Muscle of arm (tissue), 14 donors: ENCODE measurements at places on chromosomes 3 and 15. TPM values are rescaled to one million over a fixed set of nuclear protein-coding genes. Genes with fewer than 3 reads are reported as not detected.

DNA sequence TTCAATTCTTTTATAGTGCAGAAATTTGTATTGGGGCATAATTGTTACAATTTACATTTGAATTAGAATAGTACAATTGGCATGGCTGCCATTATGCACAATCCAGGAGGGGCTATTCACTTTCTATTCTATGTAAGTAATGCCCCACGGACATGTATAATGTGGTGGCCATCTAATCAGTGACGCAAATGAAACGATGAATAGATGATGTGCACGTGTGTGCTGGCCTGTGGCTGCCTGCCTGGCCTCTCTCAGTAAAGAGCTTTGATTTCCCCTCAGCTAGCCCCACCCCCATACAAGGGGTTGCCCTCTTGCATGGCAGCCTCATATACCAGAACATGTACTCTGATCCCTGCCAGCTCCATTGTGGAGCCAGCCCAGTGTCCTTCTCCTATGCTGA is 86.5 kb downstream of the BOC start:
- DNase-seq, result no peak

GRCh38 chr15:50519740-50520425 is 26.6 kb downstream of the USP50 start:
- no peak for DNase-seq

DNA sequence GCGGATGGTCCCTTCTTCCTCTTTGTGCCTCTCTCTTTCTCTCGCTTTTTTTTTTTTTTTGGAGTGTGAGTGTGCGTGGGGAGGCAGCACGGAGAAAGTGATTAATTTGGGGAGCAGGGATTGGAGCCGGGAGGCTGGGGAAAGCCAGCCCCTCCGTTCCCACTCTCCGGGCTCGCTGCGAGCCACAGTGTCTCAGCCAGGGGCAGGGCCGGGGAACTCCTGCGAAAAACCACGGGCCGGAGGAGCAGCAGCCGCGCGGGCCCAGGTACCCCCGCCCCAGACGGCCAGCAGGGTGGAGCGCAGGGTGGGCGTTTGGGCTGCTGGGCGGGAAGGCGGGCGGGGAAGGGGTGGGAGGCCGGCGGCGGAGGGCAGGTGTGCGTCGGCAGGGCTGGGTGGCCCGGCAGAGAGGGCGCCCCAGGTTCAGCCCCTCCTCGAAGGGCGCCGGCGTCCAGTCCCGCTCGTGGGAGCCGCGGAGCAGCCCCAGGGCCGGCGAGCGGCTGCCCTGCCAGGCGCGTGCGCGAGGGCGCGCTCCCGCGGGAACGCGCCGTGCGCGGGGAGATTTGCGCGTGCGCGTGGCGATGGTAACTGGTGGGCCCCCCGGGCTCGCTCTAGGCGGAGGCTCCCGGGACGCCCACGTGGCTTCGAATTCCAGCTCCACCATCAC is 1.4 kb downstream of the CHL1 start:
- no peak for DNase-seq

GRCh38 chr15:55661428-55661827 is 73.3 kb upstream of the PYGO1 start:
- DNase-seq, result no peak

Gene CYP1A1
- not detected for polyA plus RNA-seq

DNA sequence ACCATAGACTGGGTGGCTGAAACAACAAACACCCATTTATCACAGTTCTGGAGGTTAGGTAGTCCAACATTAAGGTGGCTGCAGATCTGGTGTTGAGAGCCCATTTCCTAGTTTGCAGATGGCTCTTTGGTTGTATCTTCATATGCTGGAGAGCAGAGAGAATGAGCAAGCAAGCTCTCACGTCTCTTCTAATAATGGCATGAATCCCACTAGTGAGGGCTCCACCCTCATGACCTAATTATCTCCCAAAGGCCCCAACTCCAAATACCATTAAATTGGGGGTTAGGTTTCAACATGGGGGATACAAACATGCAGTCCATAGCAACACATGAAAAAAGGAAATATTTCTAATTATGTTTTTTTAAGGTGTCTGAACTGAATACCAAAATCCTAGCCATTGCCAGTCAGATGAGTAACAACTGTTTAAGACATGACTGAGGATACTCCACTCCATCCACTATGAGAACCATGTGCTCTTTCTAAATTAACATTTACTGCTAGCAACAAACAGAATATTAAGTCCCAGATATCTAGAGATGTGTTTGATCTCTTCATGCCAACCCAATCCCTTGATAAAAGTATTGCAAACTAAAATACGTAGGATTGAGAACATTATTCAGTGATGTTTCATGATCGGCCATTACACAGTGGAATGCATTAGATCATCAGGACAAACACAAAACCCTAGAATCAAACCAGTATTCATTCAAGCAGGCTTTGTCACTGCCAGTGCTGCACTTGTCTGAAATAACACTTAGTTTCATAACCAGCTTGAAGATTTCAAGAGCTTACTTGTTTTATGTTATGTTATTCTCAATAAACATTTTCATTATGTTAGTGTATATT is 340.3 kb downstream of the SLC9A9 start:
- no peak for DNase-seq

Gene ZMAT3
- 7.3 TPM for polyA plus RNA-seq

GRCh38 chr3:177822681-177823096 is 625.4 kb upstream of the TBL1XR1 start:
- DNase-seq, result no peak

Gene VIPR1
- polyA plus RNA-seq, result 0.64 TPM

DNA sequence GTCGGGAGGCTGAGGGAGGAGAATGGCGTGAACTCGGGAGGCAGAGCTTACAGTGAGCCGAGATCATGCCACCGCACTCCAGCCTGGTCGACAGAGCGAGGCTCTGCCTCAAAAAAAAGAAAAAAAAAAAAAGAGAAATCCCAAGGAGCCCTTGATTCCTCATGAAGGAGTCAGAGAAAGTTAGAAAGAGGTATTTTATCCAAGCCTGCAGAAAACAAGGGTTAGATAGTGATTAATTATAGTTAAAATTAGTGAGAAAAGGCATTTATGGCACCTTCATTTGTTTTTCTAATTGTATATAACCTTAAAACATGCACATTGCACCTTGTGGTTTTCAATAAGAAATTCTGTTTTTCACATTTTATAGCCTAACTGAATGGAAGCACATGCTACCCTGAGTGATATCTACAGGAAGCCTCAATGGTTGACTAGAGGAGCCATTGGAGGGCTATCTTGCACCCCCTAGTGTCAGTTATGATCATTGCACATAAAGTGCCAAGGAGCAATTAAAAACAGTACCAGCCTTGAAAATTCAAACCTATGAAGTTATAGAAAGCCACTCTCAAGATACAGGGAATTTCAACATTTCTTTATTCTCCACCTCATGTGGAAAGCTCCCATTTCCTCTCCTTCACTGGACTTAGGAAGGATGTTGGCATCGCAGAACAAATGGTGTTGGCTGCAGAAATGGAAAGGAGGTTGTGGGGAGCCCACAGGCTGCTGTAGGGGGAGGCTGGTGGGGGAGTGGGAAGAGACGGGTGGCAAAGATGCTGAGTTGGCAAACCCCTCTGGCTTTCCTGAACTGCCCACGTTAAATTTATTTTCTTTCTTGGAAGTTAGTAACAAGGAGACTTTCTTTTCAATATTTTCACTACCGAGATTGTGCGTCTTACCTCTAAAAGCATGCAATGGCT is 48.5 kb downstream of the ITGA11 start:
- no peak for DNase-seq

DNA sequence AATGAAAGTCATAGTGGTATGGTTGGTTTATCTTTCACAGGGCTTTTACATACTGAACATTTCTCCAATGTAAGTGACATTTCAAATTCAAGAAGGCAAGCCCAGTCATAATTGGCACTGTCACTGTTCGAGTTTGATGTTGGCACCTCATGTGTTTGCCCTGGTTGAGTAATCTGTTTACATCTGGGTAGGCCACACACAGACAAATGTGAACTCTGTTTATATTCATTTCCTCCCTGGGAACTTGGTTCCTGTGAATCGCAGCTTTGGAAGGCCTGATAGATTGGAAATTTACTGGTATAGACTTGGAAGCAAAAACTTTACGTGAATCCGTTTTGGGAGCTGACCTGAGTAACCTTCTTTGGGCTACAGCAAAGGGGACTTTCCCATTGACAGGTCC is 395.2 kb upstream of the AZI2 start:
- no peak for DNase-seq

Gene CD276
- 119 TPM for polyA plus RNA-seq

Gene WDR72
- 0.68 TPM for polyA plus RNA-seq

Gene LMAN1L
- not detected for polyA plus RNA-seq

DNA sequence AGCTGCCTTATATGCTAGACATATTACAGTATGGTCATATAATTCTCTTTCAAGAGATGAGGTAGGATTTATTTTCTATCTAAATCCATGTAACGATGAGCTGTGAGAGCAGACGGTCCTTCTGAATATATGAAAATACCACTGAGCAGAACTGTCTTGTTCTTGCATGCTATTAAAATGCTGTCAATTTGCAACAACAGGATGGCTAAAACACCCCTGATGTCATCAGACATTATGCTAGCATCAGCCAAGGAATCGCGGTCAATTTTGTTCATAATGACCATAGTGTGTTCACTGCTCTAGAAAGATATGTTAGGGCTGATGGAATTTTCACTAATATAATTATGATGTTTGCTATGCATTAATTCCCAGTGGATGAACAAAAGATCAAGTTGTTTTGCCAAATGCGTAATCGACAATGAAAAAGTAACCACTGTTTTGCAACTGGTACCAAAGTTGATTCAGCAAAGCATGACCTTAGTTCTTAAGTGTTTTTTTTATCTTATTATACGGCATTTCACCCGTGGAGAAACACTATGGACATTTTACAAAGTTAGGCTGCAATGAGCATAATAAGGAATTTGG is 765.4 kb upstream of the NR2F2 start:
- no peak for DNase-seq

GRCh38 chr3:13040361-13041074 is 32.7 kb downstream of the IQSEC1 start:
- no peak for DNase-seq

DNA sequence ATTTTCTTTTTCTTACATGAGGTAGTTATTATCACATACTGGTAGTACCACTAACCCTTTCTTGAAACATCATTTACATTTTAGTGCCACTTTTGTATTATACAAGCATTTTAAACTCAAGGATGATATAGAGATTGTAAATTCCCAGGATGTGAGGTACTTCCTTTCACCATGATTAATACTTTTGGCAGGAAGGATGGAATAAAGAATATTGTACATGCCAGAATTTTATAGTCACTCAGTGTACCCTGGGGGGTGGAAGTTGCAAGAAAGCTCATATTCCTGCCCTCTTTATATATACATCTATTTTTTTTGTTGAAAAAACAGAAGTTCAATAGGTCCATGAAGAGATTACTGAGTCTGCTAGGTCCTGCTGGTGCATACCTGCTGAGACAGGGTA is 141.0 kb upstream of the PLSCR5 start:
- no peak for DNase-seq

- no peak for DNase-seq
These were observed 31.2 kb downstream of the C3orf20 start for GRCh38 chr3:14706096-14706495.

DNA sequence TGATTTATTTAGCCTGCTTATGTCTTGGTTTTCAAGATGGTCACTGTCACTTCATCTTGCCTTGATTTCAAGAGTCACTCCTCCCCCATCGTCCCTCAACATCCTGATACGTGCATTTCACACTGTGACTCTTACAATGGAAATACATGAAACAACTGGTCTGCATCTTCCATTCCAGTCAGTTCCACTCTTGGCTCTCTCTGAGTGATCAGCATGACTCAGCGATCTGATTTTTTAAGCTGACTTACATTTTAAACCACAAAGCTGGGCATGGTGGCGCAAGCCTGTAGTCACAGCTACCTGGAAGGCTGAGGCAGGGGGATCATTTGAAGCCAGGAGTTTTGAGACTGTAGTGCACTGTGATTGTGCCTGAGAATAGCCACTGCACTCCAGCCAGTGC is 271.2 kb upstream of the ROPN1 start:
- DNase-seq, result no peak

- DNase-seq, result no peak
These were observed 131.2 kb upstream of the TGFBR2 start for GRCh38 chr3:30475038-30475808.

GRCh38 chr15:74307827-74308811 is 59.3 kb downstream of the CYP11A1 start:
- DNase-seq, result peak; percentile 46

Gene RBP2
- polyA plus RNA-seq, result 0.66 TPM

- DNase-seq, result no peak
These were observed 6.9 kb upstream of the SACM1L start for GRCh38 chr3:45682311-45682710.

GRCh38 chr3:171257251-171258203 is 202.7 kb downstream of the TNIK start:
- no peak for DNase-seq

Gene CFAP92
- polyA plus RNA-seq, result not detected

Gene MTFMT
- polyA plus RNA-seq, result not detected

GRCh38 chr3:8445861-8446260 is 55.8 kb upstream of the LMCD1 start:
- peak; percentile 83 for DNase-seq

GRCh38 chr3:98655666-98656065 is 62.3 kb upstream of the CPOX start:
- no peak for DNase-seq

DNA sequence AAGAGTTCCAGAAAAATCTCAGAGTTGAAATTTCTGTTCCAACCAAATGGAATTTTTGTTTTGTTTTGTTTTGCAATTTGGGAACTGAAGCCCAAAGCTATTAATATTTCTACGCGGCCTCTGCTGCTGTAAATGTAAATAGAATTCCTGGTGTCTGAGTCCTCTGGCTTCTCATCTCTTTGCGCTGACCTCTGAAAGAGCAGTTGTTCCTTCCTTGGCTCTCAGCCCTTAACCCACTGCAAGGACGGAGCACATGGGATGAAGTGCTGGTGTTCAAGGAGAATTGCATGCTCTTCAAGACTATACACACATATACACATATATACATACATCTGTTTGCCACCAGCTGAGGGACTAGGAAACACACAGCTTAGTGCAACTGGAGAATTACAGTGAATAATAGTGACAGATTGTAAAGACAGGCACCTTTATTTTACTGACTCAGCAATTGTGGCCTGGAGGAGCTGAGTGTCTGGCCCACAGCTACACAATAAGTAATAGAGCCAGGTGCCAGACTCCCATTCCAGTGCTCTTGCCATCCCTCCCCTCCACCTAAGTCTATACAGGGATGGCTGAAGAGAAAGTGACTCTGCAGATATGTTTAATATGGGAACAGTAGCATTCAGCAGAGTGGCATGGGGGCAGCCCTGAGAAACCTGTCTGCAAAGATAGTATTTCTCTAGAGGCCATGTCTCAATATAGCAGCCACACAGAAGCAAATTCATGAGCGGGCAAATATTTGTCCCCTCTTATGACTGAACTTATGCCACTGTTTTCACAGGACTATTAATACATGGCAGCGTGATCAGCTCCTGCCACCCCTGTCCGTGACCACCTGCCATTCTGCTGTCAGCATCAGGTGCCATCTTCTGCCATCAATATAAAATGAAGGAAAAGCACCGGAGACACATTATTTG is 42.3 kb downstream of the NEK10 start:
- peak; percentile 60 for DNase-seq

Gene GLDN
- polyA plus RNA-seq, result 1.1 TPM

- DNase-seq, result no peak
These were observed 114.4 kb downstream of the TPRG1 start for GRCh38 chr3:189286188-189286587.
